ENCODE measurements at places on chromosomes 11 and 22.

DNA sequence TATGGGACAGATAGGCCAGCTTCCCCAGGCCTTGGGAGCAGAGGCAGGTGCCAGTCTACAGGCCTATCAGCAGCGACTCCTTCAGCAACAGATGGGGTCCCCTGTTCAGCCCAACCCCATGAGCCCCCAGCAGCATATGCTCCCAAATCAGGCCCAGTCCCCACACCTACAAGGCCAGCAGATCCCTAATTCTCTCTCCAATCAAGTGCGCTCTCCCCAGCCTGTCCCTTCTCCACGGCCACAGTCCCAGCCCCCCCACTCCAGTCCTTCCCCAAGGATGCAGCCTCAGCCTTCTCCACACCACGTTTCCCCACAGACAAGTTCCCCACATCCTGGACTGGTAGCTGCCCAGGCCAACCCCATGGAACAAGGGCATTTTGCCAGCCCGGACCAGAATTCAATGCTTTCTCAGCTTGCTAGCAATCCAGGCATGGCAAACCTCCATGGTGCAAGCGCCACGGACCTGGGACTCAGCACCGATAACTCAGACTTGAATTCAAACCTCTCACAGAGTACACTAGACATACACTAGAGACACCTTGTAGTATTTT lies 26.6 kb upstream of the L3MBTL2 start:
- DNase-seq, result no peak

DNA sequence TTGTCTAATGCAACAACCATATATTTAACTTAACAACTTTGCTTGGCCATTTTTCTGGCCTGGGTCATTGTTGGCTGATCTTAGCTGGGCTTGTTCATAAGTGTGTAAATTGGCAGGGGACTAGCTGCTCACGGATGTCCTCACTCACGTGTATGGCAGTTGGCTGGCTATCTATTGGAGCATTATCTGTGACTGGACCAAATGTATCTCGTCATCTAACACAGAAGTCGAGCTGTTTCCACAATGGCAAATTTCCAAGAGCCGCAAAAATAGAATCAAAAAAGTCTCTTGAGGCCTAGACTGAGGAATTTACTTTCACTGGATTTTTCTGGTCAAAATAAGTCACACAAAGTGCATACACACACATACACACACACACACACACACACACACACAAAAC lies 893.3 kb downstream of the FAM181B start:
- no peak for DNase-seq

DNA sequence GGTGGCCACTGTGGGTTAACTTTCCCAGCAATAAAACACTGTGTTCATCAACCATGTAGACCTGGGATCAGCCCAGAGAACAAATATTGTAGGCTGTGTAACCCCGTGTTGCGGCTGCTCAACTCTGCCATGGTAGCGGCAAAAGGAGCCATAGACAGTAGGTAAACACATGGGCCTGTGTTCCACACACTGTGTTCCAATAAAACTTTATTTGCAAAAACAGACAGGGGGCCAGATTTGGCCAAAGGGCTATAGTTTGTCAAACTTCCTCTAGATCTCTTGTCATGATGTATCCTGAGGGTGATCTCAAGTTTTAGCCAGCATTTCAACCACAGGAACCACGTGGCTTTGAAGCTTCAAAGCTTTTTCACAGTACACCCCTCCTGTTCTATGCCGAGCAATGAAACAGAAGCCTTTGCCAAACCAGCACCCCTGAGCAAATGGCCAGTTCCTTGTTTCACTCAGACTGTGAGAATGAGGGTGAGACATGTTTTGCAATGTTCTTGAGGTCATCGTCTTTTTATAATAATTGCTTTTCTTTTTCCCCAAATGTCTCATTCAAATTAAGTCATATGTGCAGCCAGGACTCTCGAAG lies 49.9 kb upstream of the FADD start:
- DNase-seq, result no peak

- no peak for DNase-seq
These were observed 549.3 kb downstream of the BRD1 start for GRCh38 chr22:49278340-49278739.

GRCh38 chr11:19723572-19724342 lies 11.1 kb downstream of the NAV2 start:
- DNase-seq, result peak; percentile 53

DNA sequence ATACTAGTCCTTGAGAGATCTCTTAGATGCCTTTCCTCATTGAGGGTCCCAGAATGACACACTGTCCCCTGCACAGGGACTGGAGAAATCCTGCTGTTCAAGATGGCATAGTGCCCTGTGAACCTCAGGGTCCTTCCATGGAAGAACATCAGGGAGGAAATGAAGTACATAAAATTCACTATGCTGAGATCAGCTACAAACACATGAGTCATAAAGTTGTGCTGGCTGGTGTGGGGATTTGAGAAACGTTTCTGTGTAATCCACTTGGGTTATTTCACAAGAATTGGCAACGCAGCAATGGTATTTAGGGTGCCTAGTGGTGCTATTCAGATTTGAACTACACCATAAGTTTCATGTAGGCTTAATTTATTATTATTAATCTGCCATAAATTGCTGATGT lies 174.4 kb downstream of the MAML2 start:
- no peak for DNase-seq

DNA sequence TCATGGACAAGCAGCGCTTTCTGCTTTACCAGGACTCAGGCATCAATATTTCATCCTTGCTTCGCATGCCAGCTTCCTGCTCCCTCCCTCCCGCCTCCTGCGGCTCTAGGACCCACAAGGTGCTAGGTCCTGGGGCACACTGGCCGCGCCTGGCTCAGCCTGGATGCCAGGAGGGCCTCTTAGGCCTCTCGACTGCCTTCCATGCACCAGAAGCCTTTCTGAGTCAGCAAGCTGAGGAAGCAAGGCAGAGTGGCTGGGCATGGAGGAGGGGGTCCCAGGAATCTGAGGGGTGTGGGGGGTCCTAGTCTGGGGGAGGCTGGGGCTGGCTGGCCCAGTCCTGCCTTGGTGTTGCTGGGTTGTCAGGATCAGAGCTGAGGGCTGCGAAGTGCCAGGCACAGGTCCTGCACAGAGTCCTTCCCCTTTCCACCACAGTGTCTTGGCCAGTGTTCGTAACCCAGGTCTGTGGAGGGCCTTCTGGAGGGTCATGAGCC lies 61.0 kb upstream of the THY1 start:
- no peak for DNase-seq

DNA sequence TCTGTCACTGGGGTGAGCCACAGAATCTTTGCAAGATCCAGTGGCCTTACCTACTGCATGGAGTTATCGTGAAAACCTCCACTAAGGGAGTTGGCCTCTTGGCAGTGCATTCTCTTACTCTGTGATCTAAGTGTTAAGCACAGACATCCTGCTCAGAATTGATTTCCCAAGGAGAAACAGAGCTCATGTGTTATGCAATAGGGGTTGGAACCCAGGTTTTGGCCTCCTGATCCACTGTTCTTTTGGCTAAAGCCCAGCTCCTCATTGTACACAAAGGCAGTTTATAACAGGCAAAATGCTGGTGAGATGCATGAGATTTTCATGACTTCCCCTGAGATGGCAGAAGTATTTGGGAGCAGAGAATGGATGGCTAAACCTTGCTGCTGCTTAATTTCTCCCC lies 11.8 kb downstream of the DTX4 start:
- DNase-seq, result no peak

DNA sequence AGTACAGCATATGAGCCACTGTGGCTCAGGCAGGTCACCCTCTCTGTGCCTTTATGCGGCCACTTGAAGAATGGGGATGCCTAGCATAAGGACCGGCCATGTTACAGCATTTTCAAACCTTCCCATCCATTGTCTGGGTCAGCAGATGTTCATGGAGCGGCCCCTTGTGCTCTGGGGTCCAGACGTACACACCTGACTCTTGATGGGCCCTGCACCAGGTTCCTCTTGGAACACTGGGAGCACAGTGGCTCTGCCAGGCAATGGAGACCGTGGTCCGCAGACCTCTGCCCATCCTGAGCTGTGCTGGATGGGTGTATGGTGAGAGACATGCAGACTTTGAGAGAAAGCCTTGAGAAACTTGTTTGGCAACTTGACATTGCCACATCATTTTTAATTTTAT lies 9.8 kb downstream of the PRDM11 start:
- peak; percentile 7 for DNase-seq

DNA sequence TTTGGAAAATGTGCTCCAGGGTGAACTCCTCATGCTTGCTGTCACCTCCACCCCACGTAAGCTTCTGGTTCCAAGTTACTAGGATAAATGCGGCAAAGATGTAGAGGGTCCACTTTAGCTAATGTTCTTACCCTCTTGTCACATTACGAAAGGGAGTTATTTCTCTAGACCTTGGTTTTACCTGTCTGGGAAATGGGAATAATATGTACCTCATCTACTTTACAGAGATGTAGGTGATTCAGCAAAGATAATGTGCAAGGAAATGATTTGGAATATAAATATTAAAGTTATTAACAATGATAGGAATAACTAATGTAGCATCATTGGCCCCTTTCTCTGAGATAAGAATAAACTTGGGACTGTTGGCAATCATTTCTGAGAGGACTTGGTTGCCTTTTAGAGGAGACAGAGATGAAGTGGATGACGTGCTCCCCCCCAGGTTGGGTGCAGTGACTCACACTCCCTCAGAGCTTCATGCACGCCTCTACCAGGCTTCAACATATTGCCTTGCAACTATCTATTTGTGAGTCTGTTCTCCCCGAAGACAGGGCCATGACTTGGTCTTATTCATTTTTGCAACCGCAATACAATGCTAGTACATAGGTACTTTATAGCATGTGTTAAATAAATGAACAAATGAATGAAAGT lies 97.1 kb downstream of the ME3 start:
- DNase-seq, result no peak

- DNase-seq, result peak; percentile 75
These were observed at the start of gene CERK for GRCh38 chr22:46737976-46738646. Gene CERK, minus strand, starts transcription at chr22:46738252. Its CDS starts 104 bp downstream, at chr22:46738148.

GRCh38 chr22:49530671-49531367 lies 296.9 kb downstream of the BRD1 start:
- DNase-seq, result no peak

DNA sequence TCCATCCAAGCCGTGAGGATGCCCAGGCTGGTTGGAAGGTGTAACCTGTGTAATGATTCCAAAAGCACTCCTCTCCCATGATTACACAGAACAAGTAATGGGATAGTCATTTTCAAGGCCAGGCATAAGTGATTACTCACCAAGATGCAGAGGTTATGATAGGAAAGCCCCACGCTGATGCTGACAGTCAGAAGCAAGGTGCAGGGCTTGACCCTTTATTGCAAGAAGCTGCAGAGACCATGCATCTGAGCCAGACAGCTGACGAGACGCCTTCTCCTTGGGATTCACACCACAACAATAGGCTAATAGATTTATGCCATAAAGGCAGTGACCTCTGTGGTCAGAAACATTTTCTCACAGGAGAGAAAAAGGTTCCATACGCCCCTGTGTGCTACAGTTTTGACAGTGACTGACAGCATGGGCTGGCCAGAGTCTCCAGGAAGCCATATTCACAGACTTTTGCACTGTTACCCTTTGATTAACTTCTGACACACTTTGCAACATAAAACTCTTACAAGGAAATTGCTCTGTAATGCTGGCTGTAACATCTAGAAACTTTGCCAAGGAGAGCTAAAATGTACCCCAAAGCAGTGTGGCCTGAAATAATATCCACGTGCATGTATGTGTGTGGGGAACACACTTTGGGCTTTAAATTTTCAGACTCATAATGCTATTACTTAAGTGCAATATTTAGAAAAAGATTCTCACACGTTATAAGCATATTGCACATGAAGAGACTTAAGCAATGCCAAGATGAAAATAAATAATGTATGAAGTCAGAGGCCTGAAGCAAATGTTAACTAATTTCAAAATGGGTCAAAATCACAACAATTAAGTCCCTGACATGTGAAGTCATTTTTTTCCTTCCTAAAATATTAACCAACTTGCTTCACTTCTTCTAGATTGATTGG lies 1079.0 kb upstream of the TENM4 start:
- DNase-seq, result no peak

- no peak for DNase-seq
These were observed 55.5 kb downstream of the ABTB2 start for GRCh38 chr11:34302046-34302921.

DNA sequence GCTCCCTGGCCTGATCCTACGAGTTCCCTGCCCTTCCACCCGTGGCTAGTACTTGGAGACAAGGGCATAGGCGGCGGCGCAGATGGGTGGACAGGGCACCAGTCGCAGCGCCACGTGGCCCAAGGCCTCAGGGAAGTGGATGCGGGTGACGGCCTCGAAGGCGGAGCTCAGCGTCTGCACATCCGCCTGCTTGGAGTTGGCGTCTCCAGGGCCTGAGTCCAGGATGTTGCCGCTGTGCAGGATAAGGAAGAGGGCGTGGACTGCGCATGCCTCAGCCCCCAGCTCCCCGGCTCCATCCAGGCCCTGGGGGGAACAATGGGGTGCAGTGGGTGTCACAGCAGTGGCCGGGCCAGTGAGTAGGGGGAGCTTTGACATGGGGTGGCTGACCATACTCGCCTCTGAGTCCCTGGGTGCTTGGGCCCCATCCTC lies 6.6 kb downstream of the PITPNM1 start:
- DNase-seq, result no peak

DNA sequence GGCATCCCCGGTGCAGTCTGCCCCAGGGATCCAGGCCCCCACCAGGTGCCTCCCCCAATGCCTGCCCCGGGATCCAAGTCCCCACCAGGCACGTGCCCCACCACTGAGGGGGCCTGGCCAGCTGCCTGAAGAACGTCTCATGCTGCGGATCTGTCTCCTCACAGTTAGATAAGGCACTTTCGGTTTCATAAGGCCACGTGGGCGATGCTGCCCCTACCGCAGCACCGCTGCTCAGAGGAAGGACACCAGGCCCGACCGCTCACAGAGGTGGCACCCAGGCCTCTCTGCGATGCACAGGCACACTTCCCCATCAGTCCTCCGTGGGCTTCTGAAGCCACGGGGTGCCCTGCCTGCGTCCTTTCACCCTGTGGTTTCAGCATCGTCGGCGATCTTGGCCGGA lies 68.1 kb upstream of the BID start:
- DNase-seq, result peak; percentile 41

- peak; percentile 85 for DNase-seq
These were observed 81.7 kb upstream of the PRR5 start for GRCh38 chr22:44620129-44620840.

- DNase-seq, result no peak
These were observed 7.3 kb downstream of the YAP1 start for GRCh38 chr11:102117472-102118113.

GRCh38 chr11:16240687-16241086 lies 115.7 kb downstream of the SOX6 start:
- DNase-seq, result no peak

Measured in activated T-cell treated with anti-CD3 and anti-CD28 coated beads, Interleukin-2, amount 50 U/mL, for 48 hours (primary cell).